ENCODE measurements at places on chromosomes 16 and 17.
A peak's percentile ranks its signal among the peaks of the same experiment; 100 is the strongest.

GRCh38 chr17:83195330-83196023 is 116.1 kb downstream of the METRNL start:
- peak; percentile 82 for DNase-seq

GRCh38 chr17:81315129-81315884 is 20.2 kb upstream of the SLC38A10 start:
- no peak for DNase-seq

DNA sequence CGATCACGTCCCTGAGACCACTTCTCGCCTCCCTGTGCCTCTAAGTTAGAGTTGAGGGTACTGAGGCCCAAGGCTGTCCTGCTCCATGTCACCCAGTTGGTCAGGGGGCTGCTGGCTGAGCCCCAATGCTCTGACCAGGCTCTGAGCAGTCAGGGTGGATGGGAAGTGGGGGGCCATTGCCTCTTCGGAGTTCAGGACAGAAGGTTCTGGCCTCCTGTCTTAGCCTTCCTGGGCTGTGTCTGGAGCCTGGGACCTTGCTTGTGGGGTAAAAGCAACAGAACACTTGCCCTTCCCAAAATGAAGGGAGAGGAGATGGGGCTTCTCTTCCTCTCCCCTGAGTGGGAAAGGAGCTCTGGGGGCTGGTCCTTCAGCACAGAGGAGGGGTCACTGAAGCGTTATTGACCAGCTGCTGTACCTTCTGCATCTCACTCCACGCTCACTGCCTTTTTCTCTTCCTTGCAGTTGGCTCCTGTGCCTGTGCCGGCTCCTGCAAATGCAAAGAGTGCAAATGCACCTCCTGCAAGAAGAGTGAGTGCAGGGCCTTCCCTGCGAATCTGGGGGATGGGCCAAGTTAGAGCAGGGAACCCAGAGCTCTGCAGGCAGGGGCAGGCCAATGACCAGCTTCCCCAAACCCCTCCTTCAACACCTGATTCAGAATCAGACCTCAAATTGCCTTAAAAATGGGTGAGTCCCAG is 580 bp downstream of the MT1X start:
- DNase-seq = no peak

DNA sequence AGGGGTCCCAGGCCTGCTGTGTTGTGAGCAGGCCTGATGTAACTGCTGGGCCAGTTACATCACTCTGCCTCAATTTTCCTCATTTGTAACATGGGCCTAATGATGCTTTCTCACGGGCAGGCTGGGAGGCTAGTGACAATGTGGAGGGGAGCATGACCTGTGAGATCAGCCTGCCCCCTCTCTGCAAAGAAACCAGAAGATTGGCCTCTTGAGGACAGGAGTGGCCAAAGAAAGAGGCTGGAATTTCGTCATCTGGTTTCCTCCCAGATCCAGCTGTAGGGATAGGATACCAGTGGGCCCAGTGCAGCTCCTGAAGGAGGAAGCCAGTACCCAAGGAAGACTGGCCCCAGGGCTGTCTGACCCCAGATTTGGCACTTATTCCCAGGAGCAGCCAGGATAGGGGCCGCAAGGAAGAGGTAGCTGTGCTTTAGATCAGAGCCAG is 615 bp upstream of the SREBF1 start:
- DNase-seq = peak; percentile 77
